Cardiac muscle cell (in vitro differentiated cells and primary cell): ENCODE measurements at places on chromosomes 3 and 15. TPM values are rescaled to one million over a fixed set of nuclear protein-coding genes. Genes with fewer than 3 reads are reported as not detected.

GRCh38 chr3:30221619-30222018, 384.8 kb upstream of the TGFBR2 start:
- no peaks in the 10 kb centered on the region for H3K27me3 ChIP-seq
- H3K36me3 ChIP-seq: no peaks in the 10 kb centered on the region
- H3K4me3 ChIP-seq: no peak overlapping the region
- peaks cover 5% of the 10 kb centered on the region for H3K4me1 ChIP-seq
- no peak overlapping the region for H3K27ac ChIP-seq
- DNase-seq: no peak

- peaks cover 29% of the 10 kb centered on the region for H3K4me1 ChIP-seq
- H3K36me3 ChIP-seq: peaks cover 6% of the 10 kb centered on the region
Observed at GRCh38 chr3:44355362-44356033, 16.9 kb downstream of the TCAIM start.

The SLC6A20 gene
- 0.14 and 0.39 TPM in 2 replicates for total RNA-seq

DNA sequence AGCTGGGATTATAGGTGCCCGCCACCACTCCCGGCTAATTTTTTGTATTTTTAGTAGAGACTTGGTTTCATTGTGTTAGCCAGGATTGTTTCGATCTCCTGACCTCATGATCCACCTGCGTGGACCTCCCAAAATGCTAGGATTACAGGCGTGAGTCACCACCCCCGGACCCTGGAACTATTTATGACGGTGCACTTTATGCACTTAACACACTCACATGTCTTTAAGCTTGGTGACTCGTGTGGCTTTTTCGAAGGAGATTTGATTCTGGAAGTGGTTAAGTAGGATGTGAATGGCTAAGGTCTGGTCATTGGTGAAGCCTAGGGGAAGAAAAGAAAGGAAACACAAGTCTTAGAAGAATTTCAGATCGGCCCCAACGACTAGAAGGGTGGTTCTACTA, 20.3 kb downstream of the BBS4 start:
- no peak overlapping the region for H3K4me3 ChIP-seq
- H3K4me1 ChIP-seq: peaks cover 9% of the 10 kb centered on the region
- no peak overlapping the region for H3K27ac ChIP-seq
- no peak for DNase-seq

- H3K4me1 ChIP-seq: peaks cover 33% of the 10 kb centered on the region
- H3K4me3 ChIP-seq: peak overlapping the region; percentile 42
- H3K27ac ChIP-seq: peak overlapping the region; percentile 92
- peak; percentile 81 for DNase-seq
Observed at GRCh38 chr3:33658991-33659848, 58.8 kb downstream of the CLASP2 start.

The IL17RE gene
- total RNA-seq: 1.3 and 3.7 TPM in 2 replicates

GRCh38 chr3:38297947-38298711, 16.0 kb downstream of the SLC22A14 start:
- H3K27me3 ChIP-seq: no peaks in the 10 kb centered on the region
- no peak overlapping the region for H3K27ac ChIP-seq
- H3K4me3 ChIP-seq: no peak overlapping the region
- no peaks in the 10 kb centered on the region for H3K4me1 ChIP-seq

DNA sequence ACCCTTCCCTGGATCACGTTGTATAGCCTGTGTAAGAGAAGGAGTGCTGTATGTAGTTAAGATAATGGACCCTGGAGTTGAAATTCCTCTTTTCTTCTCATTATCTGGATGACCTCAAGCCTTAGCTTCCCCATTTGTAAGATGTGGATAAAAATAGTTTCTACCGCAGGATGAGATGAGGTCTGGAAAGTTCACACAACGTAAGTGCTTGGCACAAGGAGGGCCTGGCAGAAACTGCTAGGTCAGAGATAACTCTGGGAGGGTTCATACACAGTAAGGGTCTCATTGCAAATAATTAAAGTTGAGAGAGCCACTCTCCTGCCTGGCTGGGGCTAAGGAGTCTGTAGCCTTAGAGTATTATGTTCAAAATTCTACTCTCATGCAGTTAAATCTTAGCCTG, 214.4 kb downstream of the LRTM1 start:
- no peak overlapping the region for H3K4me3 ChIP-seq
- H3K27ac ChIP-seq: no peak overlapping the region

DNA sequence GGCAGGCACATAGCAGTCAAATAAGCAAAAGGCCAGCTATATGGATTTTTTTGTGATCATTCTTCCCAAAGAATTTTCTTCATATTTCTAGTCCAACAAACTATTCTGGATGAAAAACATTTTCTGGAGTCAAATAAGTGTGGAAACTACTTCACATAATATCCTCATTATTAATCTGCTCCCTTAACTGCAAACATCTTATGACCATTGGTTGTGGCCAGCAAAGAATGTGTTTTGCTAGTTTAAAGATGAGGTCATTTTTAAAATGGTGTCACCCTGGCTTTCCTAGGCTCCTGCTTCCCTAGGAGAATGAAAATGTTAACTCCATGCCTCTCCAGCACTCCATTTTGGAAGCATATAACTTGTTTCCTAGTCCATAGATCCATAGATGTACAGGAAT, 118.8 kb downstream of the SST start:
- no peak overlapping the region for H3K4me3 ChIP-seq
- H3K27me3 ChIP-seq: no peaks in the 10 kb centered on the region
- DNase-seq: no peak
- no peak overlapping the region for H3K27ac ChIP-seq
- no peaks in the 10 kb centered on the region for H3K36me3 ChIP-seq

DNA sequence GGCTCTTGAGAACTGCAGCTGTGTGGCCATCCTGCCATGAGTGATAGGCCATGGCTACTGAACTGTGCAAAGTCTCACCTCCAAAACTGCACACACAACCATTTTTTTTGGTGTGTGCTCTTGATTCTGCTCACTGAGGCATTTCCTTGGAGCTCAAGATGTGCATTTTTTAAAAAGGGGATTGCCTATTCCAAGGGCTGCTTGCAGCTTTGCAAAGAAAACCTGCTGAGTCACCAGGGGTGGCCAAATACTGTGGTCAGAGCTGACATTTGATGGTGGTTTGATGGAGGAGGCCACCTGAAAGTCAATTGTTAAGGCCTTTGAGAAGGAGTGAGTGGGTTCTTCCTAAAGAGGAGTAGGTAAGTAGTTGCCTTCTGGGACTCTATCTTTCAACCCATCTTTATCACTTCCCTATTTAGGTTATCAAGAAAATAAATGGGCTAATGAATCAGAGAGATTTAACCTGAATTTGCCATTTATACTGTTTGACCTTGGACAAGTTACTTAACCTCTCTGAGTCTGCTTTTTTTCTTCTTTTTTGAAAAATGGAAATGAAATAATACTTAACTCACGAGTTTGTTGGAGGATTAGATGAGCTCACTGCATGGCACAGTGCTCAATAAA, 87.9 kb downstream of the CHST2 start:
- no peaks in the 10 kb centered on the region for H3K27me3 ChIP-seq
- DNase-seq: no peak
- no peak overlapping the region for H3K27ac ChIP-seq
- H3K36me3 ChIP-seq: no peaks in the 10 kb centered on the region
- H3K4me1 ChIP-seq: no peaks in the 10 kb centered on the region
- no peak overlapping the region for H3K4me3 ChIP-seq

The CISH gene
- 6.9 and 8.2 TPM in 2 replicates for total RNA-seq

The FMN1 gene
- total RNA-seq: 1.8 and 3.3 TPM in 2 replicates

- H3K27me3 ChIP-seq: no peaks in the 10 kb centered on the region
- H3K27ac ChIP-seq: no peak overlapping the region
- H3K36me3 ChIP-seq: no peaks in the 10 kb centered on the region
- DNase-seq: no peak
- H3K4me3 ChIP-seq: no peak overlapping the region
- peaks cover 21% of the 10 kb centered on the region for H3K4me1 ChIP-seq
Observed at GRCh38 chr3:68874551-68875348, 57.6 kb downstream of the TAFA4 start.

The CCDC33 gene
- total RNA-seq: 2.3 and 9.5 TPM in 2 replicates

DNA sequence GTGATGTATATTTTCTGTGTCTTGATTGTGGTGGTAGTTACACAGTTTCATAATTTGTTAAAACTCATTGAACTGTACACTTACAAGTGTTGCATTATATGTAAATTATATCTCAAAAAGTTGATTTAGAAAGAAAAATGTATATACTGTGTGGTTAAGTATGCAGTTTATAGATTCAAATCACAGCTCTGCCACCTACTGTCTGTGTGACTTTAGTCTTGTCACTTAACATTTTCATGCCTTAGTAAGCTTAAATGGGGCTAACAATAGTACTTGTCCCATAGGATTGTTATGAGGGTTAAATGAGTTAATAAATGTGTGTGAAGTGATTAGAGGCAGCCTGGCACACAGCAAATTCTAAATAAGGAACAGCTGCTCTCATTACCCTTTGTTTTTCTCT, 120.9 kb upstream of the P2RY1 start:
- no peaks in the 10 kb centered on the region for H3K4me1 ChIP-seq
- H3K27me3 ChIP-seq: no peaks in the 10 kb centered on the region
- H3K4me3 ChIP-seq: no peak overlapping the region
- H3K36me3 ChIP-seq: no peaks in the 10 kb centered on the region
- H3K27ac ChIP-seq: no peak overlapping the region
- DNase-seq: no peak

- H3K36me3 ChIP-seq: peaks cover 14% of the 10 kb centered on the region
- H3K4me3 ChIP-seq: no peak overlapping the region
- no peak overlapping the region for H3K27ac ChIP-seq
- no peaks in the 10 kb centered on the region for H3K4me1 ChIP-seq
Observed at GRCh38 chr3:20111836-20112235, 71.6 kb downstream of the KAT2B start.

The ANKRD63 gene
- total RNA-seq: 24.4 and 104 TPM in 2 replicates

The CRYGS gene
- total RNA-seq: 0.69 and 1.3 TPM in 2 replicates

DNA sequence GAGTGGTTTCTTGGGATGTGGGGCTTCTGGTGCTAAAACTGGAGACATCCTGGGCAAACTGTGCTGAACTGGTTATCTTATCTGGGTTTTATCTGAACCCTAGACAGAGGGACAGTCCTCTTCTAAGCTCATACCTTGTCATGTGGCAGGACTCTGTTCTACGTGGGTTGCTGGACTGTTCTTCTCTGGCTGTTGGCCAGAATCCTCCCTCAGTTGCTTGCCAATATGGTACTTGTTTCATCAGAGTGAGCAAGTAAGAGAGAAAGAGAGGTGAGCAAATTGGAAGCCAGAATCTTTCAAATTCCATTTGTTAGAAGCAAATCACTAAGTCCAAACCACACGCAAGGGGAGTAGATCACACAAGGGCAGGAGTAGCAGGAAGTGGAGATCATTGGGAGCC, 291.5 kb upstream of the TBL1XR1 start:
- H3K27ac ChIP-seq: no peak overlapping the region
- H3K4me3 ChIP-seq: no peak overlapping the region
- no peaks in the 10 kb centered on the region for H3K4me1 ChIP-seq
- no peak for DNase-seq
- no peaks in the 10 kb centered on the region for H3K27me3 ChIP-seq
- H3K36me3 ChIP-seq: no peaks in the 10 kb centered on the region

DNA sequence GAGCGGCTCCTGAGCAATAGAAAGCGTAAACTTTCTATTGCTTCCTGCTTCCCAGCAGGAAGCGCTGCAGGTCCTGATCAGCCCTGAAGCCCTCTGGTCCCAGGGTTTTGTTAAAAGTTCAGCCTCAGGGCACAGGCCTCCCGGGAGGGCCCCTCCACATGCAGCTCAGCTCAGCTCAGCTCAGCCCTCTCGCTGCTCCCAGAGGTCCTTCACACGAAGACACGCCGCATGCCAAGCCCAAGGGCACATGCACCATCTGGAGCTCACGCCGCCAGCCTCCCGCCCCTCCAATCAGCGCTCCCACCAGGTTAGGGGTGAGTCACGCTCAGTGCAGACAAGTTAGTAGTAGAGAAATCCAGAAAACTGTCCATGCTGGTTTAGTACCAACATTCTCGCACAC, 12.7 kb downstream of the TKT start:
- peaks cover 13% of the 10 kb centered on the region for H3K36me3 ChIP-seq
- H3K27ac ChIP-seq: peak overlapping the region; percentile 67
- no peak overlapping the region for H3K4me3 ChIP-seq

GRCh38 chr3:44687898-44688297, 24.6 kb upstream of the ZNF502 start:
- H3K27me3 ChIP-seq: no peaks in the 10 kb centered on the region
- no peaks in the 10 kb centered on the region for H3K36me3 ChIP-seq
- H3K27ac ChIP-seq: no peak overlapping the region
- no peak overlapping the region for H3K4me3 ChIP-seq

- no peaks in the 10 kb centered on the region for H3K36me3 ChIP-seq
- no peak overlapping the region for H3K27ac ChIP-seq
- no peak for DNase-seq
- H3K4me3 ChIP-seq: no peak overlapping the region
- H3K4me1 ChIP-seq: no peaks in the 10 kb centered on the region
Observed at GRCh38 chr15:46266661-46267060, 631.8 kb downstream of the SQOR start.

DNA sequence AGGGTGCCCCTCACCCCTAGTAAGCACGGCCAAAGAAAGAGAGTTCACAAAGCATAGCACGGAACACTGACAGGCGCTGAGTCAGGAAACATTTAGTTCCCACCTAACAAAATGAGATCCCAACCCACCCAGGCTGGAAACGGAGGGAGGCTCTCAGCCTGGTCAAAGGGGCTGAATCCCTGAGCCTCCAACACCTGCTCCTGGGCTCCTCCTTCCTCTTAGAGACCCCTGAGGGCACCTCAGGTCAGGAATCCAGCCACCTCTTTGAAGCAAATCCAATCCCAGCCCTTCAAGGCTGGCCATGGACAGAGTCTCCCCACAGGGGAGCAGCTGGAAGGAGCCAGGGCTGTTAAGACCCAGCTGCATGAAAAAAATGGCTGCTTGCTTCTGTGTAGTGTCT, 154.4 kb upstream of the HES1 start:
- no peaks in the 10 kb centered on the region for H3K4me1 ChIP-seq
- no peaks in the 10 kb centered on the region for H3K27me3 ChIP-seq
- DNase-seq: no peak
- no peak overlapping the region for H3K4me3 ChIP-seq
- H3K27ac ChIP-seq: no peak overlapping the region

DNA sequence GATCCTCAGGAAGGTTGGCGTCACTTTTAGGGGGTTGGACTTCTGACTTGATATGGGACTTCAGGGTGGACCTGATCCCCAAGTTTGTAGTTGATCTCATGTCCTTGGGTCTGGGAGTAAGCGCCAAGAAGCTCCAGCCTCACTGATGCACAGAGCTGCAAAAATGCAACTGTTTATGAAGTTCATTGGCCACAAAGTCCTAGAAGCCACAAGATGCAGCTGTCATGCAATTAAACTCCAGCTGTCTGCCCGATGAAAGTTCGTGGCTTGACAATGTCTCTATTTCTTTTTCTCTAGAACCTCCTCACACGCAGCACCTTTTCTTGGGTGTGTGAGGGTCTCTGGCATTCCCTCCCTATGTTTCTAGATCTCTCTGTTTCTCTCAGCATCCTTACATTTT, 9.2 kb upstream of the ACAN start:
- no peak overlapping the region for H3K4me3 ChIP-seq
- H3K36me3 ChIP-seq: no peaks in the 10 kb centered on the region
- no peaks in the 10 kb centered on the region for H3K4me1 ChIP-seq
